ENCODE measurements at places on chromosomes 6 and 20.

GRCh38 chr20:49794336-49795134 lies 18.1 kb upstream of the SLC9A8 start:
- no peak for DNase-seq

DNA sequence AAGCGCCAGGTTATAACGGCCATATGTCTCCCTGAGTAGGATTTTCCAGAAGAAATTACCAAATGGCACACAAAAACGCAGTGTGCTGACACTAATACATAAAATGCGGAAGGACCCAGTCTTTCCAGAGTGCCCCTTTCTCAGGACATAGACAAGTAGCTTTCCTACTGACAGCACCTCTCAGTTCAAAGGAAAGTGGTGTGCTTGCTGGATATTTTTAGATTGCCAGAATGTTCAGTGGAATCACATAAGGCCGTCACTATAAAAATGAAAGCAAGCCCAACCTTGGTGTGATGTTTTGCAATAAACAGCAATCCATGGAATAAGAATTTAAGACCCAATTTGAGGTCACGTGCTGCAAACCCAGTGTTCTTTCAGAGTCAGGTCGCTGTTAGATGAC lies 135.5 kb upstream of the AGPAT4 start:
- no peak for DNase-seq

GRCh38 chr6:47144306-47144705 lies 102.2 kb upstream of the ADGRF1 start:
- DNase-seq: no peak

- no peak for DNase-seq
Measured at GRCh38 chr6:64777941-64778785, 928.9 kb downstream of the EYS start.

DNA sequence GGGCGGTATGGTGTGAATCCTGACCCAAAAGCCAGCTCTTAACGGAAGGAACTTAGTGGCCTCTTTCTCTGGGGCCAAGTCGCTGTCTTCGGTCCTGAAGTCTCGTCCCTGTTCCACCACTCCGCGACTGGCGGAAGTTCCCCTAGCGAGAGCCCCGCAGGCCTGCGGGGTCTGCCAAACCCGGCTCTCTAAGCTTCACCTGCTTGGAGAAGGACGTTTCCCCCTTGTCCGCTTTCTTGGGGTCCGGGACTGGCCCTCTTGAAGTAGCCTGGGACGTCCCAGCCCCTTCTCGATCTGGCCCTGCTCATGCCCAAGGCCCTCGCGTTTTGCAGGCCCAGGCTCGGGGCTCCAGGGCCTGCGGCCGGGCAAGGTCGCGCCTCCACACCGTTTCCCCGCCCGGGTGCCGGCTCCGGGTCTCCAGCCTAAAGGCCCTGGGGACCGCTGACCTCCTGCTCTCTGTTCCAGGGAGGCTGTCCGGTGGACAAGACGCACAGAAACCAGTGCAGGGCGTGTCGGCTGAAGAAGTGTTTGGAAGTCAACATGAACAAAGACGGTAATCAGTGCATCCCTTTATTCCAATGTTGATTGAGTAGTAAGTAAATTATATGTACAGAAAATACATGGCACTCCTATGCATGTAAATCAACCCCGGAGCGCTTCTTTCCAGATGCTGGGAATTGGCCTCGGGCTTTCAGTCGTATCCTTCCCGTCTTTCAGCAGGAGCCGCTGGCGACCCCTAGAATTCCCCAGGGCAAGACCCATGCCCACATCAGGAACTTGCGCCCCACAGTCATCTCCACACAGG lies 8.8 kb downstream of the NR2E1 start:
- DNase-seq: no peak

DNA sequence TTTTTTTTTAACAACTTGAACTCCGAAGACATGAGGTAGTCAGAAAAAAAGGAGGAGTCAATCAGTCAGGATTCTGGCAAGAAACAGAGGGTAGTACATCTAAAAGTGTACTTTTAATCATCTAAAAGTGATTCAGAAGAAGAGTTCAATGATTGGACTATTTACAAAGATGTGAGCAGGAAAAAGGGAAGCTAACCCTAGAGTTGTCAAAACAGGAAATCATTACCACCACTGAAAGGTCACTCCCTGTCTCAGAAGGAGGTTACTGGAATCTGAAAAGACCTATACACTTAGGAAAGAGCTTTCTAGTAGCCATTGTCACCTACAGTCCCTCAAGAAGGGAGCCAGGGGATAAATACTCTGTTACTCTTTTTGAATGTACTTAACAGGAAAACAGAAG lies 16.7 kb upstream of the LMBRD1 start:
- DNase-seq: no peak

DNA sequence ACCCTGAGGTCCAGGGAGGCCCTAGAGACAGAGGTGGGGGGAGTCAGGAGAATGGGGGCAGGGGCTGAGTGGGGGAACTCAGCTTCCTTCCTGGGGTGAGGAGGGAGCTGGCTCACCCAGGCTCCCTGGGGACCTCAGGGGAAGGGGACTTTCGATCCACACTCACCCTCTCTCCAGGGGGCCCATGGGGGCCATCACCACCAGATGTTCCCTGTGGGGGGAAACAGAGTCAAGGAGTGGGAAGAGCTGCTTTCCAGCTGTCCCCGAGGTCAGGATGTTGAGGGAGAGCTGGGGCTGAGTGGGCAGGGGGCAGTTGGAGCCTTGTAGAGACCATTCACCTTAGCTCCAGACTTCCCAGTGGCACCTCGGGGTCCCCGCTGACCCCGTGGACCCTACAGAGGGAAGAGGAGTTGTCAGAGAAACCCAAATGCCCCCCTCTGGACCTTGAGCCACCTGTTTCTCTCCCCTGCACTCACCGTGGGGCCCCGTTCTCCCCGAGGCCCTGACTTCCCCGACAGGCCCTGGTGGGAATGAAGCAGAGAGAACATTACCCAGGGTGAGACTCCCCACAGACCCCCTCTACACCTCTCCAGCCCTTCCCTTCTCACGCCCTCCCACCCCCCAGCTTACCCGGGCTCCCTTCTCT lies 18.6 kb downstream of the COL11A2 start:
- DNase-seq: no peak
